ENCODE measurements at places on chromosomes 11 and 22.

DNA sequence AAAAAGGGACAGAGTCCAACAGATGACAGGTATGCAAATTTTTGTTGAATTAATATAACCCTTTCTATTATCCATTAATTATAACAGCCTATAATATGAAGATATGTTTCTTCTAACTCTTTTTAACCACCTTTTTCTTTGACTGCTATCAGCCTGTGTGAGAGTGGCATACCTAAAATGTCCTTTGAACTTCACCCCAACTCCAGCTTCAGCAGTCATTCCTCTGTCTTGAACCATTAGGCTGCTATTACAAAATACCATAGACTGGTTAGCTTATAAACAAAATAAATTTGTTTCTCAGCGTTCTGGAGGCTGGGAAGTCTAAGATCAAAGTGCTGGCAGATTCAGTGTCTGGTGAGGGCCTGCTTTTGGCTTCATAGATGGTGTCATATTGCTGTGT is 564.6 kb upstream of the FAT3 start:
- DNase-seq = no peak

- no peak for DNase-seq
Measured at GRCh38 chr11:28743061-28743550, 634.9 kb downstream of the METTL15 start.

DNA sequence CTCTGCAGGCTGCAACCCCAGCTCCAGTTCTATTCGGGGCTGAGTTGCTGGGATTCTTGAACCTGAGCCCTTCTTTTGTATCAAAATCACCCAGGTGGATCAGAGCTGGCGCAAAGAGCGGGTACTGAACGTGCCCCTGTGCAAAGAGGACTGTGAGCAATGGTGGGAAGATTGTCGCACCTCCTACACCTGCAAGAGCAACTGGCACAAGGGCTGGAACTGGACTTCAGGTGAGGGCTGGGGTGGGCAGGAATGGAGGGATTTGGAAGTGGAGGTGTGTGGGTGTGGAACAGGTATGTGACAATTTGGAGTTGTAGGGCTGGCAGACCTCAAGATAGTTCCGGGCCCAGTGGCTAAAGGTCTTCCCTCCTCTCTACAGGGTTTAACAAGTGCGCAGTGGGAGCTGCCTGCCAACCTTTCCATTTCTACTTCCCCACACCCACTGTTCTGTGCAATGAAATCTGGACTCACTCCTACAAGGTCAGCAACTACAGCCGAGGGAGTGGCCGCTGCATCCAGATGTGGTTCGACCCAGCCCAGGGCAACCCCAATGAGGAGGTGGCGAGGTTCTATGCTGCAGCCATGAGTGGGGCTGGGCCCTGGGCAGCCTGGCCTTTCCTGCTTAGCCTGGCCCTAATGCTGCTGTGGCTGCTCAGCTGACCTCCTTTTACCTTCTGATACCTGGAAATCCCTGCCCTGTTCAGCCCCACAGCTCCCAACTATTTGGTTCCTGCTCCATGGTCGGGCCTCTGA is 3.8 kb downstream of the FOLR1 start:
- DNase-seq = no peak

DNA sequence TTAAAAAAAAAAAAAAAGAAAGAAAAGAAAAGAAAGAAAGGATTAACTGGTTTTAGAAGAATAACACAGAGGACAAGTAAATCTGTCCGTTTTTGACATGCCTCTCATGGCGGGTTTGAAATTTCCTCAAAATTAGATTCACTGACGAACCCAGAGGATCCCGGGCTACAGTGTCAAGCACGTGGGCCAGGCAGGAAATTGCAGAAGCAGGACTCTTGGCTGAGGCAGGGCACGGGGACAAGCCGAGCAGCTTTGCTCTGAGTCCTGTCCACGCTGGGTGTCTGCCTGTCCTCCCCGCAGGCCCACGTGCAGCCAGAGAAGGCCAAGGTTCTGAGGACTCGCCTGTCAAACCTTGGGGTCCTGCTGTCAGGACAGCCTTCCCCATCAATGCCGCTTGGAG is 24.7 kb downstream of the GAL start:
- no peak for DNase-seq

DNA sequence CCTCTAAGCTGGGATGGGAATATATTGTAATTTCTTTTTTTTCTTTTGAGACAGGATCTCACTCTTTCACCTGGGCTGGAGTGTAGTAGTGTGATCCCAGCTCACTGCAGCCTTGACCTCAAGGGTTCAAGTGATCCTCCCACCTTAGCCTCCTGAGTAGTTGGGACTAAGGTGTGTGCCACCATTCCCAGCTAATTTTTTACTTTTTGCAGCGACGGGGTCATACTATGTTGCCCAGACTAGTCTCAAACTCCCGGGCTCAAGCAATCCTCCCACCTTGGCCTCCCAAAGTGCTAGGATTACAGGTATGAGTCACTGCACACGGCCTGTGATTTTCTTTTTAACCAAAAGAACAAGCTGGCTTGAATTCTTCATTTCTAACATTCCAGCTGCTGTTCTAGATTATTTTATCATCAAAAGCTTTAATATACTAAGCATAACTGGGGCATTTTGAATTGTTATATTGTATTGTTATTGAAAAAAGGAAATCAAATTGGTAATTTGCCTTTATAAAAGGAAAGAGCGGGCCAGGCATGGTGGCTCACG is 26.8 kb upstream of the PPP2R1B start:
- DNase-seq = no peak

GRCh38 chr22:19604711-19605268 is 80.6 kb upstream of the CLDN5 start:
- DNase-seq = no peak

DNA sequence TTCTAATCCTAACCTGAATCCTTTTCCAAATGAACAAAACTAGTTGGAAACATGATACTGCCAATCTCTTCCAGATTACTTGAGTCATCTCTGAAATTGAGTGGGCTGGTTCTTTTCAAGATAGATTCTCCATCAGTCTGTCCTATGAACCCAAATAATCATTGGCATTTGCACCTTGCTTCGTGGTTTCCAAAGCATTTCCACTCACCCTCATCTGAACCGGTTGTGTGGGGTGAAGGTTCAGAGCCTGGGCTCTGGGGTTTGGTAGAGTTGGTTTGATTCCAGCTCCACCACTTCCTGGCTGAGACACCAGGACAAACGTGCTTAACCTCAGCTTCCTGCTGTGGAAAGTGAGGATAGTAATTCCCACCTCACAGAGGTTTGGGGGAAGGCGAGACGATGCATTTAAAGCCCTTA is 206.4 kb upstream of the E2F8 start:
- peak; percentile 97 for DNase-seq

DNA sequence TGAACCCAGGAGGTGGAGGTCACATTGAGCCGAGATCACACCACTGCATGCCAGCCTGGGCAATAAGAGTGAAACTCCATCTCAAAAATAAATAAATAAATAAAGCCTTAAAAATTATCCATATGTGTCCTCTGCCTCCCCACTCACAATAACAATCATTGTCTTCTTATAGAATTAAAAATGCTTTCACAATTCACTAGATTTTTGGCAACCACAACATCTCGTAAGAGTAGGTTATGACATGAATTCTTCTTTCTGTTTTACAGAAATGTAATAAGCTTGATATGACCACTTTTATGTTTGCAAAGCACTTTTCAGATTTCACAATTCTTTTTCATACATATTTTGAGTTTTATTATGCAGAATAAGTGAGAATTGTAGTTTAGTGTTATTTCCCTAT is 54.5 kb upstream of the HSPA8 start:
- no peak for DNase-seq

GRCh38 chr22:31647523-31648320 is 14.3 kb downstream of the PISD start:
- no peak for DNase-seq

DNA sequence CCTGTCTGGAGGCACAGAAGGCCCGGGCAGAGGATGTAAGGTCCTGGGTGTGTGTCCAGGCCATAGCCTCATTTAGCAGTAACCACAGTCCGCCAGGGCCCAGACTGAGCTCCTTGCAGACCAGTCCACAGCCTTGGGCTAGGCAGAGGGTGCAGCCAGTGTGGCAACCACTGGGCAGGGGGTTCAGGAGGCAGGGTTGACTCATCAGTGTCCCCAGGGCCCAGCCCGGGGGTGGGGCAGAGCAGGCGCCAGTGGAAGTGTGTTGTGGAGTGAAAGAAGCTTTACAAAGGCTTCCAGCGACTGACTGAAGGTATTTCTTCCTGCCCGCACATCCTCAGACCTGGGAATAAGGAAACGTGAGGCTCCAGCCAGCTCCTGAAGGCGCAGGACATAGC is 27.7 kb upstream of the WNT11 start:
- DNase-seq = peak; percentile 63

- DNase-seq = no peak
Measured at GRCh38 chr11:119189393-119189792, 4.1 kb downstream of the NHERF4 start.

GRCh38 chr11:11841116-11841722 is 553 bp upstream of the USP47 start:
- no peak for DNase-seq

DNA sequence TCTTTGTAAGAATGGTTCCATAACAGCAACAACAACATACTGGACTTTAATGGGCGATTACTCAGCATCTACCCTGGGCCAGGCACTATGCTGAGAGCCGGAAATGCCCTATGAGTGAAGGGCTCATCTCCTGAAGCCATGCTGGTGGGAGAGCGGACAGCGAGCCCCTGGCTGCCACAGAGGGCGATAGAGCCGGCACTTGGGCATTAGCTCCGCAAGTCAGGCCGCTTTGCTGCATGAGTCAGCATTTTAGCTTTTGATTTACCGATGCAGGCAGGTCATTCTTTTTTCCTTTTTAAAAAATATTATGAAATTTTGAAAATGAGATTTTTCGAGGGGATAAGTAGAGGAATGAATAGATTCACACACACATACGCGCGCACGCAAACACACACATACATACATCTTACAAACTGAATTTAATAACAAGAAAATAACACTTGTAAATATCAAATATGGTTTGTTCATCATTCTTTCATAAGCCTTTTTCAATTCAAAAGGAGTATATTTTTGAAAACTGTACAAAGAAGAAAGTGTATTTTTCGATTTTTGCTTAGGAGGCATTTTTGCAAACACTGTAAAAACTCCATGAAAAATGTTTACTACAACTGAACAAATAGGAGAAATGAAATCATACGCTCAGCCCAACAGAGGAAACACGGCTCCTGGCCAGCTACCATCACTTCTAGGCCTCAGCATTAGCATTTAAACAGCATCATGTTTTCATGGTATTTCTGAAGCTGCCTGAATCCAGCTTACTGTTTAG is 667.3 kb downstream of the OPCML start:
- no peak for DNase-seq

- DNase-seq = peak; percentile 63
Measured at GRCh38 chr11:87290304-87290922, 252.7 kb downstream of the TMEM135 start.

- no peak for DNase-seq
Measured at GRCh38 chr22:32416556-32417085, 4.6 kb upstream of the RTCB start.

- no peak for DNase-seq
Measured at GRCh38 chr11:2664376-2664775, 35.4 kb downstream of the KCNQ1OT1 start.

- DNase-seq = no peak
Measured at GRCh38 chr11:62842171-62842741, 2.9 kb upstream of the WDR74 start.

DNA sequence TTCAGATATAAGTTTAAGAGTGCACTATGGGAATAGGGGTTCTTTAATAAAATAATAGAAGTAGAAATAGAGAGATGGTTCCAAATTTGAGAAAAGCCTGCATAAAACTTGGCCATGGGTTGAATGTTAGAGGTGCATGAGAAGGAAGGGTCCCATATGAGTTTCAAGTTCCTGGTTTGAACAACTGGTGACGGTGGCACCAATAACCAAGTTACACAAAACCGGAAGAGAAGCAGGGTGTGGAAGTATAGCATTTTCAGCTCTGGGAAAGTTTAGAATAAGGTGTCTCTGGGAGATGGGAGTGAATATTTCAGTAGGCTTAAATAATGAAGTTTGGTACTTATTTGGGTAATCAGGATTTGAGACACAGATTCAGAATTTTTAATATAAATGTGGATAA is 2.4 kb downstream of the CASP1 start:
- DNase-seq = no peak

GRCh38 chr11:78228467-78228866 is 39.7 kb downstream of the USP35 start:
- DNase-seq = peak; percentile 64

- DNase-seq = no peak
Measured at GRCh38 chr11:125404811-125405790, 91.0 kb downstream of the FEZ1 start.

GRCh38 chr11:75066061-75066460 is 30.6 kb downstream of the OR2AT4 start:
- no peak for DNase-seq

- no peak for DNase-seq
Measured at GRCh38 chr22:50561401-50562358, 1.0 kb downstream of the SYCE3 start.

DNA sequence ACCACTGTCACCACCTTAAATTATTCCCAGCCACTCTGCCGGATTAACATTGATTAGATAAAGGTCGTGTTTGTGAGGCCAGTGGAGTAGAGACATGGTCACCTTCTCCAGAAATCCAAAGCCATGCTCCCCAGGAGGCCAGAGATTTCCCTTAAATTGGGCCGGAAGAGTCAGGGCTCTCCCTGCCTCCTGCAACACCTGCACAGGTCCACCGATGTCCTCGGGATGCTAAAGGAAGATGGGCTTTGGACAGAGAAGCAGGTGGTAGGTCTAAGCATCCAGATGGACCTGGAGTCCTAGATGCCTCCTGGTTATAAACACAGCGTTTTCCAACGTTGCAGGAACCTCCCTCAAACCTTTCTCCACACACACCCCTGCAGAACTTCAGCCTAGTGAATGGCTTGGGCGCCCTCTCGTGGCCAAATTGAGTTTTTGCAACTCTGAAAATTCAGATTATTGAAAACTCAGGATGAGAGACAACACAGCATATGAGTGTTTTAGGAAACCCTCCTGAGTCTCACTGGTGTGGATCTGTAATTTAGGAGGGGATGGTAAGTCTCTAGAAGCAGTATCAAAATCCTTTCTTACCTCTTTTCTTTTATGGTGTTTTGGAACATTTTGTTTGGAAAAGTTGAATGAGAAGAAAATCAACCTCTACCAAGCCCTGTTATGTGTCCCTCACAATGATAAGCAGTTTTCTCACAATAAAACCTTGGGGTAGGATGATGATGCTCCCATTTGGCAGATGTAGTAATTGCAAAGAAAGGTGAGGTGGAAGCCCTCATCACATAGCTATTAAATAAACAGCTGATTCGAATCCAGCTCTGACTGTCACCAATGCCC is 109.6 kb downstream of the RRAS2 start:
- peak; percentile 31 for DNase-seq

DNA sequence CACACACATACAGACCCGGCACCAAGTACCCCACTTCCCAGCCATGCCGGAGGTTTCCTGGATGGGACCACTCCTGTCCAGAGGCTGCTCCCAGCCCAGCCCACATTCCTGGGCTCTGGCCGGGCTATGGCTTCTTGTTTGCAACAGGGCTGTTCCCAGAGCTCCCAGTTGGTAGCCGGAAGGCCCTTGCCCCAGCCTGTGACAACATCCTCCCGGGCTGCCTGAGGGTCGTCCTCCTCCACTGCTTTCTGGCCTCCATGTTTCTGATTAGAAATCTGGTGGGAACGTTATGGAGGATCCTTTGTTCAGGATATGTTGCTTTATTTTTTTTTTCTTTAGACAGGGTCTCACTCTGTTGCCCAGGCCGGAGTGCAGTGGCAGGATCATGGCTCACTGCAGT is 952 bp upstream of the CYP2D6 start:
- no peak for DNase-seq

- no peak for DNase-seq
Measured at GRCh38 chr11:15258433-15259165, 143.9 kb downstream of the INSC start.
